ENCODE measurements at places on chromosomes 2 and 18.

GRCh38 chr2:196533772-196534397 lies 105.6 kb upstream of the CCDC150 start:
- no peak for DNase-seq

DNA sequence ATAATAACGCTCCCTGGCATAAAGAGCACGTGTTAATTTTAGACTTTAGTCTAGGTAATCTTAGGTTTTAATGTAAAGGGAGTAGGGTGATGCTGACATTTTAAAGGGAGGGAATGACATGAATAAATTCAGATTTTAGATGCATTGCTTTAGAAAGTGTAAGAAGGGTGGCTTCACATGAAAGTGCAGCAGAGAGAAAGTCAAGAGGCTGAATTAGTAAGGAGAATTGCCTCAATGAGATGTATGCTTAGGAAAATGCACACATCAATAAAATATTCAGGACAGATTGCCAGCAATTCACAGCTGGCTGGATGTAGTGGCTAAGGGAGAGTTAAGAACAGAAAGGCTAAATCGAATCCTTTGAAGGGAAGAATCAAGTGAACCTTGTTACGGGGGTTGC lies 165.5 kb upstream of the CDH19 start:
- no peak for DNase-seq

DNA sequence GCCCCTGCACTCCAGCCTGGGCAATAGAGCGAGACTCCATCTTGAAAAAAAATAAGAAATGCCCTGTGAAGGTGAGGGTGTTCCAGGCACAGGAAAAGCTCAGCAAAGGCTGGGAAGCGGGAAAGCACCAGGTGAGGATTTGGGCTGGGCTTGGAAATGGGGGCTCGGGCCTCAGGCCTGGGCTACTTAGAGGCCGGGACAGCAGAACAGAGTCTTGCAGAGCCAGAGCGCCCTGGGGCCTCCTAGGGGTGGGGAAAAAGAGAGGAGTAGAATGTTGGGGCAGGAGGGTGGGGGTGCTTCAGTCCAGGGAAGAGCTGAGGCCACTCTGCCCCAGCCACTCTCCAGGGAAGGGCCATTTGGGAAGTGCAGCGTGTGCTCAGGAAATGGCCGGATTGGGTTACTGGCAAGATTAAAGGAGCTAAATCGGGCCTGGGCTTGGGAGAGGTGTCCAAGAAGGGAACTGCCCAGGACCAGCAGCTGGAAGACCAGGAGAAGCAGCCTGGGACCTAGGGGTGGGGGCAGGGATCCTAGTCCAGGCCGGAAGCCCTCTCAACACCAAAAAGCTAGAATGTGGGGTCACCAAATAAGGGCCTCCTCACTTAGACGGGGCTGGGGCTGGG lies 13.8 kb upstream of the DES start:
- DNase-seq = no peak

DNA sequence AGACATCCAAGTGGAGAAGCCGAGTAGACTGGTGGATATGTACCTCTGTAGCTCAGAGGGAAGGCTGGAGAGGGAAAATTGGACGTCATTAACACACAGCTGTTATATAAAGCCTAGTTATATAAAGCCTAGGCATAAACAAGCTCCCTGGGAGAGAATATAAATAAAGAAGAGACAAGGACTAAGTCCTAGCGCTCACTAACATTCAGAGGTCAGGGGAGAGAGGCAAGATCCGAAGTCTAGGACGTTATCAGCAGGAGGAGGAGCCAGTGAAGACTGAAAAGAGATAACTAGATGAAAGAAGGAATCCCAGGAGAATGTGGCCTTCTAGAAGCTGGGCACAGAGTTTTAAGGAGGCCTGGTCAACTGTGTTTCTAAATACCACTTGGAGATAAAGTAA lies 55.3 kb downstream of the NOL10 start:
- DNase-seq = no peak

DNA sequence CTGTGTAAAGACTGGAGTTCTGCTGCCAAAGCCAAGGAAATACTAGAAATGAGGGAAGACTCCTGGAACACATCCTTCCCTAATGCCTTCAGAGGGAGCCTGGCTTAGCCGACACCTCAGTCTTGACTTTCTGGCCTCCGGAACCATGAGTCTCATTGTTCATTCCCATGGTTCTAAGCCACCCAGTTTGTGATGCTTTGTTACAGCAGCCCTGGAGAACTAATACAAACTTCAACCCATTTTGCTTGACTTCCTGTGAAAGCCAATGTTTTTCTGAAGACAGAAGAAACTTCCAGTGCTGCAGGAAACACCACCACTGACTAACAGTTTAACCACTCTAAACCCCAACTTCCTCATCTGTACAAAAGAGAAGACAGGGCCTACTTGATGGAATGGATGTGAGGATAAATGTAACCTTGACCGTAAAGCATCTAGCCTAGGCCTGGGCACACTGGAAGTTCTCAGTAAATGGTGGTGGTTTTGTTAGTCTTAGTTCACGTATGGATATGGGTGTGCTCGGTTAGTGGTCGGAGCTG lies 85.9 kb upstream of the RFX8 start:
- no peak for DNase-seq

GRCh38 chr2:38660282-38660681 lies 5.6 kb upstream of the GALM start:
- no peak for DNase-seq

DNA sequence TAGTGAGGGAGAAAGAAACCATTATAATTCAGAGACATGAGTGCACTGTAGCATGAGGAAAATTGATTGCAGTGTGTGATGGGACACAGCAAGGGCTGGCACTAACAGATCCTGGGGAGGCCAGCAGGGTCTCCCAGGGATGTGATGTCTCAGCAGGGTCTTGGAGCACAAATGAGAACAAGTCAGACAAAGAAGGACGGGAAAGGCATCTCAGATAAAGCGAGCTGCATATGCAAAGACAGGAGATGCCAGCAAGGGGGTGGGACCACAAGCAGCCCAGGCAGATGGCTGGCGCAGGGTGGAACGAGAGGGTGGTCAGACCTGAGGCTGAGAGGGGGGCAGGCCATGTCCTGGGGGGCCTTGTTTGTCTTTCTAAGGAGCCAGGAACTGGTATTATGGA lies 102.6 kb upstream of the DLX2 start:
- no peak for DNase-seq

DNA sequence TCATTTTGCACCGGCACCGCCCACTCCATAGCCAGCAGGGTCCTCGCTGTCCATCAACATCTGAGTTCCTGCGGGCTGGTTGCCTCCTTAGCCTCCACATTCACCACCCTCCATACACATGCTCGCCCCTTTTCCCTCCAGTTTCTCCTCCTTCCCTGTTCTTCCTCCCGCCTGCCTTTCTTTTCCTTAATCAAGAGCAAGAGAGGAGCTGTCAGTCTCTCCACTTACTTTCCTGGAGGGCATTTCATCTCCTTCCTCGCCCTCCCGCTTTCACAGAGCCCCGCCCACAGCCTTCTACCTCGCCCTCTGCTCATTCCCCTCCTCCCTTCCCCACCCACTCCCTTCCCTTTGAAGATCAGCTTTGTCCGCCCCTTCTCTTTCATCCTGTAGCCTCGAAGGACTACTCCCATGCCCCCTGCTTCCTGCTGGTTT lies 13.8 kb upstream of the ZBTB7C start:
- no peak for DNase-seq

- no peak for DNase-seq
These were observed 203.9 kb downstream of the PRKCE start for GRCh38 chr2:45855374-45855773.

DNA sequence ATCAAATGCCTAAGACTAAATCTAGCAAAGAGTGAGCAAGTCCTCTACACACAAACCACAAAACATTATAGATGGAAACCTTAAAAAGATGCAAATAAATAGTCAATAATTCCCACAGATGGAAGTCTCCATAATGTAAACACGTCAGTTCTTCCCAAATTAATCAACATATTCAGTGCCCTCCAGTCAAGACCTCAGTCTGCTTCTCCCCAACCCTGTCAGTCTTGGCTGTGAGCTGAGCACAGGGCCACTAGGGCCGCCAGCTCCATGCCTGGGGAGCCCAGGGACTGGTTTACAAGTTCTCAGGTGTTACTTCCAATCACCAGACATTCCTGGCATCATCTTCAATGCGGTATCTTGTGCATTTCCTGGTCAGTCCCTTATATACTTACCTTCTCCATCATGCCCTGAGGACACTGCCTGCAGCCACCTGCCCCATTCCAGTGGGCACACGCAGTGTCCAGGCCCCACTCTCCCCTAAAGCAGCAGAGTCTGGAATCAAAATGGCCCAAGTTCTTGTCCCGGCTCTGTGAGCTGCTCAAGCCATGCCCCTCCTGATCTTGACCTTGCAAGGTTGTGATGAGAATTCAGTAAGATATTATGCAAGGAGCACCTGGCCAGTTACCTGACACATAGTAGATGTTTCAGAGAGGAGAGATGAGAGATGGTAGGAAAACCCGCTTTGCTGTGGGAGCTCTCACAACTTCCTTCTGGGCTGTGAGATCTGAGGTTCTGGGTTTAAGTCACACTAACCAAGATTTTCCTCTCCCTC lies 207.9 kb upstream of the RAB6C start:
- no peak for DNase-seq
